ENCODE measurements at places on chromosomes 7 and 10. TPM values are rescaled to one million over a fixed set of nuclear protein-coding genes. Genes with fewer than 3 reads are reported as not detected.

DNA sequence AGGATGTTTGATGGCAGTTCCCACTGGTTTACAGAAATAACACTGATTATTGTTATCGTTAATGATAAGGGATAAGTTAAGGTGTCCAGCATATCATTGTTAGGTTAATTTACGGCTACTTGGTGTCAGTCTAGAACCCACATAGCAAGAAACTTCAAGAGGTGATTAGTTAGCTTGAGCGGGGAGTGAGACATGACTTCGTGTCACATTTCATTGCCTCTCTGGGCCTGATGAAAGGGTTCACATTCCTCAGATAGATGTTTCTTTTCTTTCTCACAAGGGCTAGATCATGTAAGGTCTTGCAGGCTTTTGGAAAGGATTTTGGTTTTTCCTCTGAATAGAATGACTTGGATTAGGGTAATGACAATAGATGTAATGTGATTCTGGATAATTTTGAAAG, 26.7 kb downstream of the WAC start:
- no peak overlapping the region for H3K27ac ChIP-seq
- no peaks in the 10 kb centered on the region for H3K27me3 ChIP-seq
- peaks cover 51% of the 10 kb centered on the region for H3K4me1 ChIP-seq
- no peak overlapping the region for H3K4me3 ChIP-seq
- H3K36me3 ChIP-seq = peaks cover 68% of the 10 kb centered on the region

- no peak overlapping the region for H3K4me3 ChIP-seq
- DNase-seq = no peak
- H3K27ac ChIP-seq = no peak overlapping the region
- no peaks in the 10 kb centered on the region for H3K27me3 ChIP-seq
- H3K4me1 ChIP-seq = peaks cover 2% of the 10 kb centered on the region
- H3K36me3 ChIP-seq = no peaks in the 10 kb centered on the region
Observed at GRCh38 chr7:151809864-151810170, 67.1 kb downstream of the PRKAG2 start.

DNA sequence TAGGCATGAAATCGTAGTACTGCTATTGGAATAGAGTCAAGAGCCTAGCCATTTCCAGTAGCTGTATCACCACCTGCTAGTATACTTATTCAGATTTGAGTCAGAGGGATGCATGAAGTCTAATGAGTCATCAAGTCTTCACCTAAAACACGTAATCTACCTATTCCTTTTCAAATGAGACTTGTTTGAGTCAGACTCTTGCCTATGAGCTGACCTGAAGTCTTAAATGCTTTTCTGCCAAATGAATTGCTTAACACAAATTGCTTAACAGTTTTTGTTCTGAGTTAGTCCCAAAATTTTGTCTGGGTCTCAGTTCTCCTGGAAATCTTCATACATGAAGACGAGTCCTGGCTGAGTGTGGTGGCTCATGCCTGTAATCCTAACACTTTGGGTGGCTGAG, 165.2 kb downstream of the GNAT3 start:
- H3K27ac ChIP-seq = no peak overlapping the region
- no peaks in the 10 kb centered on the region for H3K36me3 ChIP-seq
- H3K27me3 ChIP-seq = no peaks in the 10 kb centered on the region
- H3K4me1 ChIP-seq = no peaks in the 10 kb centered on the region

DNA sequence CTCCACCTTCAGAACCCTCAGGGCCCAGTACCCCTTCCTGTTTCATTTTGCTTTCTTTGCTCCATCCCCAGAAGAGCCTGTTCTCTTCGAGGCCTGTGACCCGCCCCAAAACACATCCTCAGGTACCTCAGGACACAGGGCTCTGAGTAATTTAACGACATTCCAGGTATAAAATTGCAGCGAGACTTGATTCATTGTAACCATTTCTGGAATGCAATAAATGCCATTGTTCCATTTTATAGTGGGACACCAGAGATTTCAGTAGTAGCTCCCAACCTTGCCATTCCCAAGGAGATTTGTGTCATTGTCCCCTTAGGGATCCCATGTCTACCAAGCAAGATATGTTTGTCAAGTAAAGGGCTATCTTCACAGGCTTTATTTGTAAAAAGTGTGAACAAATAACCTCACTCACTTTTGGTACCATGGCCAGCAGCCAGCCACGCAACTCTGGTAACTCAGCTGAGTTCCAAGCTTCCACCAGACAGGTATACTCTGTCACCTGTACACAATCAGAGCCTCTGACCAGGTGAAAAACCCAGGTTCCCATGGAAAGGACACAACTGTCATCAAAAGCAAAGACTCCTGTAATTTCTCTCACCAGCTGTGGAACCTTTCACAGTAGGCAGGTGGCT, 441.3 kb downstream of the PLXNA4 start:
- H3K27ac ChIP-seq = no peak overlapping the region
- peaks cover 9% of the 10 kb centered on the region for H3K4me1 ChIP-seq
- H3K27me3 ChIP-seq = peaks cover 2% of the 10 kb centered on the region
- DNase-seq = no peak
- H3K36me3 ChIP-seq = no peaks in the 10 kb centered on the region
- no peak overlapping the region for H3K4me3 ChIP-seq

- H3K36me3 ChIP-seq = peaks cover 57% of the 10 kb centered on the region
- H3K27ac ChIP-seq = no peak overlapping the region
- no peak overlapping the region for H3K4me3 ChIP-seq
- H3K4me1 ChIP-seq = no peaks in the 10 kb centered on the region
- no peaks in the 10 kb centered on the region for H3K27me3 ChIP-seq
- DNase-seq = no peak
Observed at GRCh38 chr7:66140924-66141323, 26.3 kb downstream of the CRCP start.

DNA sequence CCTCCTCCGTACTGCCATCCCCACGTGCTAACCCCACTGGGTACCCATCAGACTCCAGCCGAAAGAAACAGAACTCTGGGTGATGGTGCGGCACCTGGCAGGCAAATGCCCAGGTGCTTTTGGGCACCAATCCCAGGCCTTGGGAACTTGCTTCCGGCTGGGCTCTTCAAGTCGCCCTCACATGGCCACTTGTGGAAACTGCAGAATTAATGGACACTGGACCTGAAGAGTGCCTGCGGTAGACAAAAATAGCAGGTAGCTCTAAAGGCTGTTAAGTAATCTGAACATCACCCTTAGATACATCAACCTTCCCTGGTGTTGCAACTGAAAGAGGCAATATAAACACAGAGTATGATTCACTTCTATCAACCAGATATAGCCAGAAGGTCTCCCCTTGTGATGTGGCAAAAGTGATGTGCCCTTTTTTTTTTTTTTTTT, 644.4 kb downstream of the GRM8 start:
- no peak overlapping the region for H3K4me3 ChIP-seq
- no peak for DNase-seq
- no peaks in the 10 kb centered on the region for H3K27me3 ChIP-seq
- H3K4me1 ChIP-seq = no peaks in the 10 kb centered on the region
- no peak overlapping the region for H3K27ac ChIP-seq

The RAB19 gene
- total RNA-seq = 5.0 TPM

The HOXA3 gene
- not detected for total RNA-seq

GRCh38 chr7:2796358-2797352, 47.5 kb downstream of the GNA12 start:
- DNase-seq = no peak
- H3K4me3 ChIP-seq = no peak overlapping the region
- peaks cover 14% of the 10 kb centered on the region for H3K4me1 ChIP-seq

The CDC14C gene
- total RNA-seq = not detected

GRCh38 chr10:118163217-118163616, 116.5 kb upstream of the RAB11FIP2 start:
- H3K27ac ChIP-seq = no peak overlapping the region
- no peaks in the 10 kb centered on the region for H3K4me1 ChIP-seq
- H3K4me3 ChIP-seq = no peak overlapping the region
- no peak for DNase-seq
- no peaks in the 10 kb centered on the region for H3K36me3 ChIP-seq

DNA sequence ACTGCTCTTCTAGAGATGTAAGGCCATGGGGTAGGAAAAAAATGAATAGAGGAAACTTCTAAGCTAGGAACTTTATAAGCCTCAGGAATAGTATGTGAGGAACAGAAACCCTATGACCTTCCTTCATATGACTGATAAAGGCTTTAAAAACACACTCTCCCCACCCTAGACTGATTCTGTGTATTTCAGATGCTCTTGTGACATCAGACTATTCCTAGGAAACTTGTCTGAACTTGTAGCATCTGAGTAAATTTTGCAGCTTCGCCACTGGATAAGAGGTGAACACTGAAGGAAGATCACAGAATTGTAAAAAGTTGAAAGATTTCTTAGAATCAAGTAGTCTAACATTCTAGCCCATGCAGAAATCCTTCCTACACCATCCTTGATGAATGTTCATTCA, 31.0 kb upstream of the CBLL1 start:
- no peaks in the 10 kb centered on the region for H3K27me3 ChIP-seq
- DNase-seq = no peak
- no peaks in the 10 kb centered on the region for H3K4me1 ChIP-seq
- peaks cover 37% of the 10 kb centered on the region for H3K36me3 ChIP-seq

DNA sequence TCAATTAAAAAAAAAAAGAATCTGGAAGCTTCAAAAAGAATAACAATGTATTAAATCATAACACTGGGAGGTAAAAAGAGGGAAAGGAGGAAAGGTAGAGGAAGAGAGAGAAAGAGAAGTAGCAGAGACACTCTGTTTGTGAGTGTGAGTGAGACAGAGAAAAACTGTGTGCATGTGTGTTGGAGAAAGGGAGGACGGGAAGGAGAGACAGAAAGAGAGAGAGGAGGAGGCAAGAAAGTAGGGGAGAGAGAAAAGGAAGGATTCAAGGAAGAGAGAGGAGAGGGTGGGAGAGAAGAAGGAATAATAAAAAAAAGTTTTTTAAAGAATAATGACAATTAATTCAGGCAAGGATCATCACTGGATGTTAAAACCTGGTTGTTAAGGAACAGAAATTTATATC, 77.9 kb downstream of the RNLS start:
- no peak overlapping the region for H3K4me3 ChIP-seq
- H3K36me3 ChIP-seq = peaks cover 1% of the 10 kb centered on the region
- no peak overlapping the region for H3K27ac ChIP-seq

DNA sequence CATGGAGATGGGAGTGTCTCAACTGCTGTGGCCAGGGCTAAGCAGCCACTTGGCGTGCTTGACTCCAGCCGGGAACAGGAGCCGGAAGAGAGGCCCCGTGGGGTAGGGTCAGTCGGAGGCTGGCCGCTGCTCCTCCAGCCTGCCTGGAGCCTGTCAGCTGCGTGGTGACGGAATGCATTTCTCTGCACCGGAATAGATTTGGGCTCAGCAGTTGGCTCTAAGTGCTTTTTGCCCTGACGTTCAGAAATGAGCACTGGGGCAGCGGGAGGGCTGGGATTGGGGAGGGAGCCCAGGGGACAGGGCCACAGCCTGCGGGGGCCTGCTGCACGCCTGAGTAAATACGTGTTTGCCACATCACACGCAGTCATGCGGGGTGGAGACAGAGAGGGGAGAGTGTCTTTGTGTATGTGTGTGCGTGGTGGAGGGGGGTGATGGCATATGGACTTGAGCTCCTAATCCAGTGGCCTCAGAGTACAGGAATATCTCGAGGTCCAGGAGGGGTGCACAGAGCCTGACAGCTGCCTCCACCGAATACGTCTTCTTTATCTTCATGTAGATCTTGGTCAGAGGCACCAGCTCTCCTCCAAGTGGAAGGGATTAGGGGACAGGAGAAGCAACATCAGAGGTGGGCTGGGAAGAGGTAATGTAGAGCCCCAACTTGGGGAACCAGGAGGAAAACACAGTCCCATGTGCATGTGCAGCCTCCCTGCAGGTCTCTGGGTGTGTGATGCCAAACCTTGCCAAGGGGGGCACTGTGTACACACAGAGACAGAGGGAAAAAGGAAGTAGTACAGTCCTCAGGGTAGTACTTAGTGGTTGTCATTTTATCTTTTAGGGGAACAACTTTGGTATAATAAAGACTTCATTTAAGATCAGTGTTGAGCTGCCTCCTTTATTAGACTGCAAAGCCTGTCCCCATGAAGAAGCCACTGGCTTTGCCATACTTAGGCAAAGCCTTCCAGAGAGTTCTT, 151.4 kb downstream of the CDH23 start:
- no peaks in the 10 kb centered on the region for H3K36me3 ChIP-seq
- no peaks in the 10 kb centered on the region for H3K4me1 ChIP-seq
- peak; percentile 56 for DNase-seq
- no peak overlapping the region for H3K27ac ChIP-seq
- no peak overlapping the region for H3K4me3 ChIP-seq

GRCh38 chr10:35889226-35889625, 247.1 kb upstream of the FZD8 start:
- no peaks in the 10 kb centered on the region for H3K4me1 ChIP-seq
- H3K27me3 ChIP-seq = no peaks in the 10 kb centered on the region
- H3K27ac ChIP-seq = no peak overlapping the region

GRCh38 chr7:82430500-82431465, 12.8 kb downstream of the CACNA2D1 start:
- no peak overlapping the region for H3K27ac ChIP-seq
- no peak for DNase-seq
- no peak overlapping the region for H3K4me3 ChIP-seq
- H3K4me1 ChIP-seq = no peaks in the 10 kb centered on the region
- no peaks in the 10 kb centered on the region for H3K36me3 ChIP-seq
- no peaks in the 10 kb centered on the region for H3K27me3 ChIP-seq

DNA sequence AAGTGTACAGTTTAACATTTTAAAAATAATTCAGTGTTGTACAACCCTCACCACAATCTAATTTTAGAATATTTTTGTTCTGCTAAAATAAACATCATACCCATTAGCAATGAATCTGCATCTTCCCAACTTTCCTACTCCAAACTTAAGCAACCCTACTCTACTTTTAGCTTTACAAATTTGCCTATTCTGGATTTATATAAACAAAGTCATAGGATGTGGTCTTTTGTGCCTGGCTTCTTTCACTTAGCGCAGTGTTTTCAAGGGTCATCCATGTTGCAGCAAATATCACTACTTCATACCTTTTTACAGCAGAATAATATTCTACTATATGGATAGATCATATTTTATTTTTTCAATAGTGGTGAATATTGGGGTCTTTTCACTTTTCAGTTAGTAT, 18.9 kb downstream of the CALML3 start:
- H3K27ac ChIP-seq = no peak overlapping the region
- H3K4me3 ChIP-seq = no peak overlapping the region
- no peak for DNase-seq
- peaks cover 4% of the 10 kb centered on the region for H3K36me3 ChIP-seq
- H3K4me1 ChIP-seq = no peaks in the 10 kb centered on the region
- peaks cover 42% of the 10 kb centered on the region for H3K27me3 ChIP-seq

DNA sequence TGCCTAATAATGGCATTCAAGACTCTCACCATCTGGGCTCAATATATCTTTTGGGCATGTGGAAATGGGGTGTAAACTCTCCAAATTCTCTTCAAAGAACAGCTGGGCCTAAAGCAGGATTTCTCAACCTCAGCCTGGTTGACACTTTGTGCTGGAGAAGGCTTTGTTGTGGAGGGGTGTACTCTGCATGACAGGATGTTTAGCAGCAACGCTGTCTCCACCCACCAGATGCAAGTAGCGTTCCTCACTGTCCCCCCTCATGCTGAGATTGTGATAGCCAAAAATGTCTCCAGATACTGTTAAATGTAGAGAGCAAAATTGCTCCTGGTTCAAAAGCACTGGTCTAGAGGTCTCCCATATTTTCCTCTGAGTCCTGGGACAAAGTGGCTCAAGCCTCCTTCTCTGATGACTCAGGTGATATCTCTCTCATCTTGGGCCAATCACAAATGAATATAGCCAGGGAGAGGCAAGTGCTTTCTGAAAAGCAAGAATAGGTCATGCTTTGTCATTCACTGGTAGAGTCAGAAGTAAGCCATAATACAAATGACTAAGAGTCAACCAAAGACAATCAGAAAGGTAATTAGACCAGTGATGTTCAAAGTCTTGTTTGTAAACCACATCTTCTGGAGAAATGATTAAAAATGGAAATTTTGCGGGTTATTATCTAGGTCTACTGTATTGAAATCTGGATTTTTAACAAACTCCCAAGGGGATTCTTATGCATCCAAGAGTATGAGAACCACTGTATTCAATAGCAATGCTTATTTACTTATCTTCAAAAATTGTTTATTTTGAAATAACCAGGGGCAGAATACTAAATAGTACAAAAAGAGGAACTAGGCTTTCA, 330.8 kb downstream of the PTEN start:
- peaks cover 13% of the 10 kb centered on the region for H3K4me1 ChIP-seq
- peak; percentile 46 for DNase-seq
- H3K36me3 ChIP-seq = no peaks in the 10 kb centered on the region
- no peaks in the 10 kb centered on the region for H3K27me3 ChIP-seq
